Adrenal gland (tissue), 19 donors: ENCODE measurements at places on chromosomes 7 and 10. TPM values are rescaled to one million over a fixed set of nuclear protein-coding genes. Genes with fewer than 3 reads are reported as not detected.

- DNase-seq, result no peak
Measured at GRCh38 chr10:48983648-48984351, 44.2 kb upstream of the LRRC18 start.

CDC123 gene
- total RNA-seq, result 61.0 TPM

DNA sequence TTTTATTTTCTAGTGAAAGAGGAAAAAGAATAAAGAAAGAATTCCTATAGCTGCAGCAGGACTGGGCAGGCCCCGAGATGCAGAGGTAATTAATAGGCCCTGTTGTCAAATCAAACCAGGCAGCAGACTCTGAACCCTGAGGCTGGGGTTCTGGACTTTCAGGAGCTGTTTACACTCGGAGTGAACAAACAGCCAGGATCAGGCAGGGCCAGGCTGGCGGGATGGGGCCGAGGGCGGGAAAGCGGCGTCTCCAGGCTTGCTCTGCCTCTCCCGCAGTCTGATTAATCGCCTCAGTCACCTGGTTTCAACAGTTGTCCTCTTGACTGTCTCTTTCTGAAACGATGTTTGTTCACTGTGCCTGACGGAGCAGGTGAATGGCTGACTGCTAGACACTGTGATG, 675.4 kb upstream of the FOXK1 start:
- DNase-seq, result no peak

- DNase-seq, result no peak
Measured at GRCh38 chr7:105244594-105244993, 144.1 kb downstream of the SRPK2 start.

VSTM2A gene
- 7.8 TPM for total RNA-seq

RBM20 gene
- 0.55 TPM for total RNA-seq
